ENCODE measurements at places on chromosomes 7 and 10. TPM values are rescaled to one million over a fixed set of nuclear protein-coding genes. Genes with fewer than 3 reads are reported as not detected.

The PRF1 gene
- total RNA-seq = not detected

The DRGX gene
- total RNA-seq = not detected

The FGFR2 gene
- 1.1 TPM for total RNA-seq

The ARHGAP19 gene
- 20.6 TPM for total RNA-seq

DNA sequence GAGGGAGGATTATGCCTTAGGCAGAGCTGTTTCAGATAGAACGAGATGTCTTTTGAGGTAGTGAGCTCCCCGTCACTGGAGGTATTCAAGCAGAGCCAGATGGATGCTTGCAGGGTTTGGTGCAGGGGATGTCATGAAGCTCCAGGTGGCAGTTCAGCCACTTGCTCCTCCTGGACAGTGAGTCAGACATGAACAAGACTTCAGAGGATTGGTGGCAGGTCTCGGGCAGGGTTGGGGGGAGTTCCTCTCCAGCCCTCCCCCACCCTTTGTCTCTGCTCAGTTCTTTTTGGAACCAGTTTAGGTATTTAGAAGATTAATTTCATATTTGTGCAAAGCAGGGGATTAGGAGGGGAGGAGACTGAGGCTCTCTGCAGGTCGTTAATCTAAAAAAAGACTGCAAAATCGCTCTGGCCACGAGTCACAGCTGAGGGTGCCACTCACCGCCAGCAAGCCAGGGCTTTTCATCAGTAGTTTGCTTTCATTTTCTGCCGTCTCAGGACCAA is 21.5 kb upstream of the MYL10 start:
- DNase-seq = no peak

- no peak for DNase-seq
These were observed 16.9 kb upstream of the SLF2 start for GRCh38 chr10:100895896-100896295.

Measured in SJSA1 (cell line).